ENCODE measurements at places on chromosomes 2 and 18.
A peak's percentile ranks its signal among the peaks of the same experiment; 100 is the strongest.

DNA sequence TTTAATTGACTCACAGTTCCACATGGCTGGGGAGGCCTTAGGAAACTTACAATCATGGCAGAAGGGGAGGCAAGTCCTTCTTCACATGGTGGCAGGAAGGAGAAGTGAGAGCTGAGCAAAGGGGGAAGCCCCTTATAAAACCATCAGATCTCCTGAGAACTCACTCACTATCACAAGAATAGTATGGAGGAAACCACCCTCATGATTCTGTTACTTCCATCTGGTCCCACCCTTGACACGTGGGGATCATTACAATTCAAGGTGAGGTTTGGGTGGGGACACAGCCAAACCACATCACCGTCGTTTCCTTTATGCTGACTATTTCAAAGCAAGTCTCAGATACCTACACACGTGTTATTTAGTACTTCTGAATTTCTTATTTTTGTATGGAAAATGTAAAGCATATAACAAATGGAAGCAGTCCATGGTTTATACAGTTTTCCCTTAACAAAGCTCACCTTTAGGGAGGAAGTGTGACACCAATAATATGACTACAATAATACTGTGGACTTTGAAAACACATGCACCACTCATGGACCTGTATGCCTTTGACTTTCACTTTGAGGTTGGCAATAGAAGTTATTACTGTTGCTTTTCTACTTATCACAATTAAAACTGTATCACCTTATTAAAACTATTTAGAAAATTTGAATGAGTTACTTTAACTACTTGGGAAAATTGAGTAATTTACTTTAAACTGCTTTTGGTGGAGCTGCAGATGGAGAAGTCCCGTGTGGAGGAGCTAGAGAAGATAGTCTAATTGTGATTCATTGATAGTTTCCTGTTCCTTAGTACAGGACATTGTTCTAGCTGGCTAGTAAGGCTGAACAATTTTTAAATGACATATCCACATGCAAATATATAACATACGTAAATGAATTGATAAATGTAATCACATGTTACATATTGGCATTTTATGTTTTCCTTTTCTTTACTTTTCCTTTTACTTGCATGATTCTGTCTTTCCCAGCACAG is 37.3 kb downstream of the MTCL1 start:
- no peak for DNase-seq

DNA sequence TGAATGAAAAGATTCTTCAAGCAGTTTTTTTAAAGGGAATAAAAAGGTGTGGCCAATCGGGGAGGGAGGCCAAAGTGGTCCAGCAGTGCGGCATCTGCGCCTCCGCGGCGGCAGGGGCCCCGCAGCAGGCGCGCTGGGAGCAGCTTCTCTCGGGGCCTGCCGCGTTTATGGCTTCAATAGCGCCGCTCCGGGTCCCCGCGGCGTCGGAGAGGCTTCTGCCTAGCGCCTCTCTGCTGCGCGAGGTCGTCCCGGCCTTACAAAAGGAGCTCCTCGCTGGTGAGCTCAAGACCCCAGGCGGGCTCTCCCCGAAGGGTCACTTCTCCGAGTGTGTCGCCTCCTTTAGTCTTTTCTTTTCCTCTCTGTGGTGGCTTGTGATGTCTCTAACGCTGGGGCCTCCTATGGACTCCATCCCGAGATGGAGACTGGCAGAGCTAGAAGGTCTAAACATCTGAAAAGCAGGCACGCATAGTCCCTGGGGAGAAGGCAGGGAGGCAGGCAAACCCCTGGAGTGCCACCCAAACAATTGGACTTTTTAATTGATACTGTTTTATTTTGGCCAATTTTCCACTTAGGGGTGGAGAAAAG is 67.1 kb downstream of the SUMO1 start:
- DNase-seq: no peak

- DNase-seq: no peak
These were observed 3.9 kb upstream of the ERMN start for GRCh38 chr2:157329524-157329923.

DNA sequence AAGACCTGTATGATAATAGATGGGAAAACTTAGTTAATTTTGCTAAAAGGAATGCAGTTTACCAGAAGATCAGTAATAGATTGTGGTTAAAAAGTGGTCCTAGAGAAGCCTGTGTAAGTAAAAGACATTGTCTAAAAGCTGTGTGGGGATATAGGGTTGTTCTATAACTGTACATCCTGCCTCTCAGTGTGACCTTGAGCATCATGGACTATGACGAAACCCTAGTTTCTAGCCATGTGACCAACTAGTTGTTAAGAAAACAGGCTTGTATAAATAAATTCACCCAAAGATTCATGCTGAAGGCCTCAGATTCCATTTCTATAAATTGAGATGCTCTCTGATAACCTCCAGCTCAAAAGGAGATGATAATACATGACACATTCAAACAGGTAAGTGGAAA is 160.7 kb downstream of the IKZF2 start:
- DNase-seq: no peak

GRCh38 chr2:241803387-241804325 is 5.3 kb upstream of the NEU4 start:
- no peak for DNase-seq

DNA sequence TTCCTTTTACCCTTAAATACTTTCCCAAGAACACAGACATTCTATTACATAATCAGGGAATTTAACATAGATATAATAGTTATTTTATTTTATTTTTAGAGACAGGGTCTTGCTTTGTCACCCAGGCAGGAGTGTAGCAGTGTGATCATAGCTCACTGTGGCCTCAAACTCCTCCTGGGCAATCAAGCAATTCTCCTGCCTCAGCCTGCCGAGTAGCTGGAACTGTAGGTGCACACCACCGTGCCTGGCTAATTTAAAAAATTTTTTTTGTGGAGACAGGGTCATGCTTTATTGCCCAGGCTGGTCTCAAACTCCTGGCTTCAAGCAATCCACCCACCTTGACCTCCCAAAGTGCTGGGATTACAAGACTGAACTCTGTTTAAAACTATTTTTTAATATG is 45.6 kb downstream of the SLC4A1AP start:
- DNase-seq: no peak

DNA sequence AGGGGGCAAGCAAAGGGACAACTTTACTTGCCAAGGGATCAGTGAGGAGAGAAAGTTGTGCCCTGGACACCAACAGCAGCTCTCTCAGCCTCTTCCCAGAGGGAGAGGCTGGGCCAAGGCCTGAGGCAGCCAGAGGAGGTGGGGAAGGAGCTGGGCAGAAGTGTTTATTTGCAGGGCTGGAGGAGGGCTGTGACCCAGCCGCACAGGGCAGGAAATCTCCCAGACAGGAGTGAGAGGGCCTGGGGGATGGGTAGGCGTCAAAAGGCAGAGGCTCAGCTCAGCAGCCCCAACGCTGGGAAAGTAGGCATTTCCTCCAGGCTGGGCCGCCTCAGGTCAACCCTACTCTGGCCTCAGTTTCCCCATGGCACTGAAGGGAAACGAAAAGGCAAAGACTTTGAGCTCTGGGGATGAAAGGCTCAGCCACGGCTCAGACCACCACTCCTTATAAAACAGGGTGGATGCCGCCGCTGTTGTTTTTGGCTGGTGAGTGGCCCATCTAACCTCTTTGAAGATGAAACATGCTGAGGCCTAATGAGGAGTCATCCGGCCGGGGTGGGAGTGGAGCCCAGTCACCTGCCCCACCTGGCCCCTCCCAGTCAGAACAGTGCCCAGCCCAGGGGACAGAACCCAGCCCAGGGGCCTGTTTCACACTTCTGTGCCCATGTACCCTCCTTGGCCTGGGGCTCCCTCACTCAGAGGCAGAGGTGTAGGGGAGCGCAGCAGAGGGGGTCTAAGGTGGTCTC is 21.9 kb upstream of the SEMA4C start:
- peak; percentile 66 for DNase-seq

- DNase-seq: no peak
These were observed 147.0 kb upstream of the KLHL14 start for GRCh38 chr18:32919799-32920198.

DNA sequence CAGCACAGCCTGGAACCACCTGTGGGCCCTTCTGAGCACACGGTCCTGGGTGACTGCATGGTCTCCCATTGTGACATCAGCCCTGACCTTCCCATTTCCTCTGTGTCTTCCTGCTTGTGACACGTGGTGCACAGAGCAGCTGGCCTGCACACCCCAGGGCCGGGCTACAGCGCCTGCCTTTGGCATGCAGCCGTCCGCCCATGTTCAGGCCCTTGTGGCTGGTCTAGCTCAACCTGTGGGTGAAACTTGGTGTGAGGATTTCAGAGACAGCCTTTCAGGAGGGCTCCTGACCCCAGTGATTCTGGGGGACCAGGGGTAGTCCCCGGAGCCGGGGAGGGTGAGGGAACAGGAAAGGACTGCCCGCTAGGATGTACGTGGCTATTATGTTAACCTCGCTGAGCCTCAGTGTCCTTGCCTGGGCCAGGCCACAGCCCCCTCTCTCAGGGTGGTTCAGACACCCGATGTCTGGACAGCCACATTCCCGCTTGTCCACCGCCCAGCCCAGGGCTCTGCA is 284.8 kb upstream of the HS6ST1 start:
- DNase-seq: no peak

GRCh38 chr2:19649785-19650380 is 251.9 kb downstream of the TTC32 start:
- DNase-seq: no peak

GRCh38 chr2:242075696-242076095 is 206.2 kb downstream of the RTP5 start:
- no peak for DNase-seq

- DNase-seq: no peak
These were observed 43.6 kb downstream of the SETBP1 start for GRCh38 chr18:44724105-44724778.

GRCh38 chr2:168948621-168949212 is 47.6 kb downstream of the G6PC2 start:
- no peak for DNase-seq

DNA sequence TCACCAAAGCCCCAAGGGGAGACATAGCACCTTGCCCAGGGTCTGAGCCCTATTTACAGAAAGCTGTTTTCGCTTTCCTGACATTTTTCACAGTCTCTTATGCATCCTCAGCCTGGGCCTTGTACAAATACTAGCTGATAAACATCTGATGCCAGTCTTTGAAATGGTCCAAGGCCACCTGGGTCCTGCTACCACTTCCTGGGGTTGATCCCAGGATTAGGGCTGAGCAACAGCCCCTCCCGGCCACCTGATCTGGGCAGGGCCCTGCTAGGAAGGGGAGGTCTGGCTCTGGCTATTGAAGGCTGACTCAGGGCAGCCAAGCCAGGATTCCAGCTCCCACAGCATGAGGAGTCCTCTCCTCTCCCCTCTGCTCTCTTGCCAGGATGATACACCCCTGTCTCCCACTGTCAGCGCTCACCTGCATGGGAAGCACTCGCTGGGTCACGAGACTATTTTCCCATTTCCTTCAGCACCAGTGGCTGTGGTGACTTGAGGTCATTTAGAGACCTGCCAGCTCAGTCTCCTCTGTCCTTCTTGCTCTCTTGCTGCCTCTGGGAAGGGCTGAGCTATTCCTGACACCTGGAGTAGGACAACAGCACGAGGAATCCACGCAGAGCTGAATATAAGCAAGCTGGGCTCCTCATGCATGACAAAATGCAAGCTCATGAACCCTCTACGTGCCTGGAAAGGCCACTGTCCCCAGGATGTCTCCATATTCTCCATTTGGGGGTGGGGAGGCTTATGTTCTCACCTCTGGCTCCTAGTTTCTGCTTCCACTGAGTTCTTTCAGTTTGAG is 53.0 kb upstream of the LGALSL start:
- no peak for DNase-seq

GRCh38 chr2:113996671-113997594 is 107.0 kb downstream of the ACTR3 start:
- no peak for DNase-seq

- no peak for DNase-seq
These were observed 134.5 kb downstream of the MEIS1 start for GRCh38 chr2:66569321-66569851.

- no peak for DNase-seq
These were observed 32.4 kb downstream of the WDR43 start for GRCh38 chr2:28926847-28927246.

DNA sequence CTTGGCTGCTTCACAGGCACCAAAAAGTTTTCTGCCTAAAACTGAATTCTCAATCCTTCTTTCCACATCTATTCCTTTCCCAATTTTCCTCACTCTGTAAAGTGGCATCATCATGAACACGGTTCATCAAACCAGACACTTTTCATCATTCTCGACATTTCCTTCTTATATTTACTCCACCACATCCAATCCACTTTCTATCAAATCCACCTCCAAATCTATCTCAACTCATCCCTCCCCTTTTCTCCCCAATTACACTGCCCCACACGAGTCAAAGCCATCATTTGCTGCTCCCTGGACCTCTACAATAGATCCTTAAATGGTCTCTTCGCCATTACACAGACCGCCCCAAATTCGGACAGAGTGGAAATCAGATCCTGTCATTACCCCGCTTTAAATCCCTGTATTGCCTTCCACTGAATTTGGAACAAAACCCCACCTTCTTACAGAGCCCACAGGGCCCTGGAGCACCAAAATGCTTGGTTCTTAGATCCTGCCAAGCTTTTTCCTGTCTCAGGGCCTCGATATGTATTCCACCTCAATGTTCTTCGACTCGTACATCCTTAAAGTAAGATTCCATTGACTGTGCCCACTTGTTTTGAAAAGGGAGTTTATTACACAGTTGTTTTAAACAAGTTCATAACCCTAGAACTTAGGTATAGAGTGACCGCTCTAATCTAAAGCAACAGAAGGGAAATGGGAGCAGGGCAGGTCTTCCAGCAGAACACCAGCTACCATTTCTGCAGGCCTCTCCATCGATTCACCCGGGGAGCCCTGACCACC is 856 bp downstream of the ACAA2 start:
- DNase-seq: no peak

DNA sequence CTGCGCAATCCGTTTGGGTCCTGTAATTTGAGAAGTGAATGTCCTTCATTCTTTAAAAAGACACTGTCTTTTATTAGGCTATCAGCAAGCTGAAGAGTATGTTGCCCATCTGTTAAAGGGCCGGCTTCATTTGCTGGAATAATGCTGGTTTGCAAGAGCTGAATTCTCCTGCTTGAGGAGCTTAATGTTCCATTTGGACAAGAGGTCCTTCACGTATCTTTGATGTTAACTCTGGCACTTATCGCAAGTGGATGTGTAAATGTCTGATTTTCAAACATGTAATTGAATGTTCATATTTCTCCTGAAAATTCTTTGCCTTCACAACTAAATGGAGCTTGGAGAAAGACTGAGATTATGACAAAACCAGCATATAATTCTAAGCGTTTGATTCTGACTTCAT is 280.8 kb upstream of the NRP2 start:
- no peak for DNase-seq

- no peak for DNase-seq
These were observed 79.1 kb downstream of the BCL2L11 start for GRCh38 chr2:111199840-111200239.

DNA sequence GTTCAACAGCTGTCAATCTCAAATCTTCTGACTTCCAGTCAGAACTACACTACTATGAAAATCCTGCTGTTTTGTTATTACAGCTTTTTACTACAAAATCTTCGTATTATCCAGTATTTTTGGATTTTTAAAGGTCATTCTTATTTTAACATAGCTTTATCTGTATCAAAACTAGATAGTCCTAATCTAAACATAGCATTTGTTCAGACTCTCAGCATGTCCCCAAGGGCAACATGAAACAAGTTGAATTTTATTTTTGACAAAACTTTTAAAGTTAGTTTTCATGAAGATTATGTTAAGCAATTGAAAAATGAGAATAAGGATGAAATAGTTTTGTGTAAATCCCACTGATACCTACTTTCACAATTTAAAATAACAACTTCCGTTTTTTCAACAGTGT is 48.1 kb downstream of the PDE1A start:
- DNase-seq: no peak
